ENCODE measurements at places on chromosomes 16 and 17.

GRCh38 chr17:65553009-65553645 lies 8.3 kb downstream of the AXIN2 start:
- DNase-seq, result no peak

DNA sequence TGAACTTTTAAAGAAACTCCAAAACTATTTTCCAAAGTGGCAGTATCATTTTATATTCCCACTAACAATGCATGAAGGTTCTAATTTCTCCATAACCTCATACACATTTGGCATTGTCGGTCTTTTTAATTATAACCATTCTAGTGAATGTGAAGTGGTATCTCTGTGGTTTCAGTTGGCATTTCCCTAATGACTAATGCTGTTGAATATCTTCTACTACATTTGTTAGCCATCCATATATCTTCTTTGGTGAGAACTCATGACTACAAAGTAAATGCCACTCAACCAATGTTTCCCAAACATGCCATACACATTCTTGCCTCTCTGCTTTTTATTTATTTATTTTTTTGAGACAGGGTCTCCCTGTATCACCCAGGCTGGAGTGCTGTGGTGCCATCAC lies 31.7 kb upstream of the TAOK1 start:
- DNase-seq, result no peak

DNA sequence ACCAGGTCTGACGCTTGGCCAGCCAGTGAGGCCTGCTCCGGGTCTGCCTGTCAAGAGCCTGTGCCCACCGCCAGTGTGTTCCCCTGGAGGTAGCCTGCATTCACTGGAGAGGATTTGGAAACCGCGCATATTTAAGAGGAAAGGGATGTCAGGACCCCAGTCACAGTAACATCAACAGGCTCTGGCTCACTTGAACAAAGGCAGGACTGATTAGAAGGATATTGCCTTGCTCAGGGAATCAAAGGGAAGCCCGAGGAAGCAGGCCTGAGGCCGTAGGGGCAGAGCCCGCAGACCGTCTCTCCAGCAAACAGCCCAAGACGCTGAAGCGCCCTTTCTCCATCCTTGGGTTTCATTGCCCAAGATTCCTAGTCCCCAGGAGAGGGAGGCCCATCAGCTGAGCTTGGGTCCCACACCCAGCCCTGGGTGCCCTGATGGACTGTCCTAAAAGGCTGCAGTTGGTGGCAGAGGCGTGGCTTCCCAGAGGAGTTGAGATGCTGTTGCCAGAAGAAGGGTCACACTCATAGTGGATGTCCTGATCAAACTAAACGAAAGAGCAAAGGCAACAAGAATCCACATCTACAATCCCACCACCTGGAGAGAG lies 23.2 kb downstream of the NT5M start:
- DNase-seq, result no peak

- DNase-seq, result no peak
These were observed 7.9 kb upstream of the SCNN1G start for GRCh38 chr16:23174622-23175021.

GRCh38 chr17:17231621-17232302 lies 5.2 kb downstream of the FLCN start:
- no peak for DNase-seq

DNA sequence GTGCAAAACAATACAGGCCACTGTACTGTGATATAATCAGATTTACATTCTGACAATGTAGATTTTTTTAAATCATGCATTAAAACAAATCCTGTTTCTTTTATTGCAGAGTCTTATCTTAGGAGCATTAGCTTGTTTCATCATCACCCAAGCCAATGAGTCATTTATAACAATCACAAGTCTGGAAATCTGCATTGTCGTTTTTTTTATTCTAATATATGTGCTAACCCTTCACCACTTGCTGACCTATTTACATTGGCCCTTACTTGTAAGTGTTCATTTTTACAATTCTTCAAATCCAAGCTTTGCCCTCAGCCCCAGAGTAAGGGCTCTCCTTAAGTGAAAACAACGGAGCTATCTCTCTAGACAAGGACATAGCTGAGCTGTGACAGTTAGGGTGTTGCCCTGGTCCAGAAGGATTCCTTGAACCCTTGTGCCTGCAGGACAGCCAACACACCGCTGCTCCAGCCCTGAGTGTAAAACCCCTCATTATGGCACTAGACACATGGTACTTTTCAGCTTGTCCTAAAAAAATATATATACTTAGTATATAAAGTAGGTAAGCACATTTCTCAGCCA lies 3.7 kb downstream of the CMTM1 start:
- no peak for DNase-seq

GRCh38 chr16:83992624-83993023 lies 24.6 kb downstream of the NECAB2 start:
- DNase-seq, result no peak

DNA sequence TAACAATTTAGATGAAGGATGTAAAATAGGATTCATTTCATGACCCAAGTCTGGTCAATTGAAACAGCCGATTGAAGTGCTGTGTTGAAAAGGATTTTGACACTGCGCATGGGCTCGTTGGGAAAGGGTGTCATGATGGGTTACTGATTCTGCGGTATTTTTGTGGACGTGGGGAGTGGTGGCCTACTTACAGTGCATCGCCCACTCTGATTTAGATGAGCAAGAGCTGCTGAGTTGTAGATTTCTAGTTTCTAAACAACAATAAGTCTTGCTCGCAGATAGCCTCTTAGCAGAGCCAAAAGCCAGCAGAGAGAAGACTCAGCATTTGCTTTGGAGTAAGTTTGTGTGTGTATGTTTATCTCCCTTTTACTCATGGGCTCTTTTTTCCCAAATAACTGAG lies 731.0 kb downstream of the MAF start:
- no peak for DNase-seq

DNA sequence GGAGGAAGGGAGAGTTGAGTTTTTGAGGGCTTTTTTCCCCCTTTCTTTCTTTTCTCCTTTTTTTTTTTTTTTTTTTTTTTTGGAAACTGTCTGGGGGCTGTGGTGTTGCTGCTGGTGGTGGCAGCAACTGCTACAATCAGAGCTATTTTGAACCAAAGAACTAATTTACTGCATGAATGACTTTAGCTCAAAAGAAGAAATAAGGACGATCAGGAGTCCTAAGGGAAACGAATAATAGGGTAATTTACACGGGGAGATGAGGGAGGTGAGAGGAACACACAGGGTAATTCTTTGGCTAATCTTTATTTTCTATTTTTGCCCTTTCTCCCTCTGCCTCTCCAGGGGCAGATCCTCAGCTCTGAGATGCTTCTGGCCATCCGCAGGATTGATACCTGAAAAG lies 119.8 kb downstream of the TMEM132E start:
- DNase-seq, result no peak

DNA sequence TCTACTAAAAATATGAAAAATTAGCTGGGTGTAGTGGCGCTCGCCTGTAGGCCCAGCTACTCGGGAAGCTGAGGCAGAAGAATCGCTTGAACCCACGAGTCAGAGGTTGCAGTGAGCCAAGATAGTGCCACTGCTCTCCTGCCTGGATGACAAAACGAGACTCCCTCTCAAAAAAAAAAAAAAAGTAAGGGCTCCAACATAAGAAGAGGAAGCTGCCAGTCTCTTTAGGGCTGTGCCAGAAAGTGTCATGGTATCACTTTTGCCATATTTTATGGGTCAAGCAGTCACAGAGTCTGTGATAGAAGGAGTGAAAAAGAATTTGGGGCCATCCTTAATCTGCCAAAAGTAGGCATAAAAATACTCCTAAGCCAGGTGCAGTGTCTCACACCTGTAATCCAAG lies 1.4 kb upstream of the PIPOX start:
- no peak for DNase-seq

DNA sequence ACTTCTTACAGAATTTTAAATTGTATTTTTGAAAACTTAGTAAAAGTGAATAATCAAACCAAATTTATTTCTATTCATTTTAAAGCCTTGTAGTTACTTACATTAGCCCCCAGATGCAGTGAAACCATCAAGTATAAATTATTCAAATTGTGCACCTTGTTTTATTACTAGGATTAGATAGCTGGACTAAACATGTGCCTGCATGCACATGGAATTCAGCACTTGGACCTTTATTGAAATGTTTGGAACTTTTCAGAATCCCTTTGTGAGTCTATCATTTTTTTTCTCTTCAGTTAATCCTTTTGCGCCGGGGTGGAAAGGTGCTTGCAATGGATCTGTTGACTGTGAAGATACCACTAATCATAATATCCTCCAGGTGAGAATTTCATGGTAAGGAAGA lies 4.7 kb downstream of the ZPBP2 start:
- no peak for DNase-seq

GRCh38 chr16:87212026-87212425 lies 105.2 kb downstream of the C16orf95 start:
- DNase-seq, result no peak

DNA sequence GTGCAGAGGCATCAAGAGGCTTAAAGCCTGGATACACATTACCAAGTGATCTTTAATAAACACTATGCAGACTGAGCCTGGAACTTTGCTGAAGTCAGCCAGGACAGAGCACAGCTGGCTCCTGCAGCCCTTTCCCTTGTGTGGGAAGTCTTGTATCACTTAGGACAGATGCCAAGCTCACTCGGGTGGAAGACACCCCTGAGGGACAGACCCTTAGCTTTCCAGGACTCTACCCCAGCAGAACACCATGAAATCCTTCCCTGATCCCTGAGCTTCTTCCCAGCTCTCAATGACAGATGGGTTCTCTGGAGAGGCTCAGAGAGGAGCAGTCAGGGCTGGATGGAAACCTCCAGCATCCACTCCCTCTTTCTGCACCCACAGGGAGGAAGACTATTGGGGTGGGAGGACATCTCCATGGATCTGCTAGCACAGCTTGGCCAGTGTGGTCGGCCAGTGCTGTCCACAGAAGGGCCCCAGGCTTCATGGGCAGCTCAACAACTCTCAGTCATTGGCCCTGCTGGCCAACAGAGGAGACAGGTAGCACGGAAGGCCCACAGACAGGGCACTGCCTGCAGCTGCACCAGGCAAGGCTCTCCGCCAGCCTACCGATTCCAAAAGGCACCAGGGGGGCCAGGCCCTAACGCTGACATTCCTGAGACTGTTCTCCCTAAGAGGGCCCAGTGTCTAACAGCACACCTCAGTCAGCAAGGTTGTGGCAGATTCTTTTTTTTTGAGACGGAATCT lies 15.9 kb downstream of the RAB5C start:
- no peak for DNase-seq
